ENCODE measurements at places on chromosomes 13 and 19.

GRCh38 chr19:52659013-52659412, 20.9 kb upstream of the ZNF83 start:
- no peak for DNase-seq

DNA sequence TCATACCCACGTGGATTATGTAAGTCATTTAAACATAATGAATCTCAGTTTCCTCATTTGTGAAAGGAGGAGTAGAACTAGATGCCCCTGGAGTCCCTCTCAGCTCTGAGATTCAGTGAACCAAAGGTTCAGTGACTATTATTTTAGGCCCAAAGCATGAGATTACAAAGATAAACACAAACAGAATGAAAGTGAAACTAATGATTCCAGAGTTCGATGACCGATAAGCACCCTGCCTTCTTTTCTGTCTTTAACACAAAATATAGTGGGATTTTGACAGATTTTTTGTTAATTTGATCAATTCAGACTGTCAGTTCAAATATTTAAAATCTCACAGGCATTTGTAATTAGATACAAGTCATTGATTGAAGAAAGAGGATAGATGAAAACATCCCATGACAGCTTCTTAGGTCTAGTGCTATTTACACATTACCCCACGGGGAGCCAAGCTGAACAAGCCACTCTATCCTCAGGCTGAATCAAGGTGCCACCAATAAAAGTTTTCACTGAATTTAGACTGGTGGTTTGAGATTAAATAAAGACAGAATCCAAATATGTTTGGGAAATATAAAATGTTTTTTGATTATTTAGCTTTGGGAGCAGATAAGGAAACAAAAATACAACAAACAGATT, 64.6 kb upstream of the RAP2A start:
- DNase-seq = no peak

DNA sequence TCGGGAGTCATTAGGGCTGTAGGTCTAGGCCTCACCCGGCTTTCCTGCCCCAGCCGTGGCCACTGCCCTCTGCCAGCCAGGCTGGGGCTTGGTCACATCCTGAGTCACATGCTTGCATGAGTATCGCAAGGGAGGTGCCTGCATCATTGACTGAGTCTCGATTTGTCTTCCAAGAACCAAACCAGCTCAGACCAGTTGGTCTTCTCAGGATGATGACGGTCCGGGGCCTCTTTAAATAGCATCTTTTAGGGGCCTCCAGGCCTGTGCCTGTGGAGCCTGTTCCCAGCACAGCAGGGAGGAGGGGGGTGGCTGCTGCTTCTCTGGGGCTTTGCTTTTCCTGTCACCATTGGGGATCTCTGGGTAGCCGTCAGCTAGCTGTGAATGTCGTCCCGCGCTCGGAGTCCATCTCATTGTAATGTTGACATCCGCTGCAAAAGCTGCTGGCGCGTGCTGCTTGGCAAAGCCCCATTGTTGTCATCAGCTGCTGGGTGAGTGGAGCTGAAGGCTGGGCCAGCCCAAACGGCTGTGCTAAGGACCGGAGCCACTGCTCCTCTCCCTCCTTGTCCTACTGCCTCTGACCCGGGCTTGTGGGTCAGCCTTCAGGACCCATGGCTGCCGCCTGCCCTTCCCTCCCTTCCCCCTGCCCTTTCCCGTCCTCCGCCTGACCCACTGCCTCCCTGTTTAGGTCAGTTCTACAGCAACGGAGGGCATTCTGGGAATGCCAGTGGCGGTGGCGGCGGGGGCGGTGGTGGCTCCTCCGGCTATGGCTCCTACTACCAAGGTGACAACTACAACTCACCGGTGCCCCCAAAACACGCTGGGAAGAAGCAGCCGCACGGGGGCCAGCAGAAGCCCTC, 14.3 kb upstream of the QTRT1 start:
- no peak for DNase-seq

- DNase-seq = no peak
Observed at GRCh38 chr13:36214163-36214921, at the start of gene SOHLH2. SOHLH2 (minus strand) TSS chr13:36214556; CDS start chr13:36214526, 30 bp downstream.

- DNase-seq = no peak
Observed at GRCh38 chr13:48167866-48168265, 65.1 kb upstream of the ITM2B start.

DNA sequence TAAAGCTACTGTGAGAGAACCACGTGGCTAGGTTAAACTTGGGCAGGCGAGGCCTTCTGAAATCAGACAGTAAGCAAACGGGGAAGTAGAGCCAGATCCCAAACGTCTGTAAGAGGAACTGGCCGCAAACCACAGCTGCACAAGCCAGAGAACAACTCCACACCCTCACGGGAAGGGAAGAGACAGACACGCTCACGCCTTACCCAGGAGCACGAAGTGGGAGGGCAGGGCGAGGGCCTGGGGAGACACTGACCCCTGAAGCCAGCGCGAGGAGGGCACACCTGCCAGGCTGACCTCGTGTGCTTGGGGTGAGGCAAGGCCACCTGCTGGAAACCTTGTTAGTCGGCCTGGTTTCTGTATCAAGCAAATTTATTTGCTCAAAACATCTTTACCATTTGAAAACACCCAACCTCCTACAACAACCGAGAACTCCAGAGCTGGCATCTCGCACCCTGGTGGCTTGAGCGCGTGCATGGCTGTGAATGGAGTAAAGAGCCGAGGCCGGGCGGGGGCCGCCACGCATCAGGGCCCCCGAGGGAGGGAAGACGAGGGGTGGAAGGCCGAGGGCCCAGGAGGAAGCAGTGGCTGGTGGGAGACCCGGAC, 7.3 kb downstream of the POLR2E start:
- peak; percentile 71 for DNase-seq

DNA sequence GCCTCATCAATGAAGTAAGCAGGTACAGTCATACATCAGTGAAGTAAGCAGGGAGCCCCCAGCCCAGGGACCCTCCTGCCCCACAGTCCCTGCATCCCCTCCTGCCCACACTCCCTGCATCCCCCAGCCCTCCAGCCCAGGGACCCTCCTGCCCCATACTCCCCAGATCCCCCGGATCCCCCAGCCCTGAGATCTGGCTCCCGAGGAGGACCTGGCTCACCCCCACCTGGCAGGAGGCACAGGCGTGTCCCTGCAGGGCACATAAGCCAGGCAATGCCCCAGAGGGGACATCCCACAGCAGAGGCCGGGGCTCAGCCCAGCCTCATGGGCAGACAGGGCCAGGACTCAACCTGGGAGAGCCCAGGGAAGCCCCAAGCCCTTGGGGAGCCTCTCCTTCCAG, 53.6 kb upstream of the TPM4 start:
- no peak for DNase-seq

DNA sequence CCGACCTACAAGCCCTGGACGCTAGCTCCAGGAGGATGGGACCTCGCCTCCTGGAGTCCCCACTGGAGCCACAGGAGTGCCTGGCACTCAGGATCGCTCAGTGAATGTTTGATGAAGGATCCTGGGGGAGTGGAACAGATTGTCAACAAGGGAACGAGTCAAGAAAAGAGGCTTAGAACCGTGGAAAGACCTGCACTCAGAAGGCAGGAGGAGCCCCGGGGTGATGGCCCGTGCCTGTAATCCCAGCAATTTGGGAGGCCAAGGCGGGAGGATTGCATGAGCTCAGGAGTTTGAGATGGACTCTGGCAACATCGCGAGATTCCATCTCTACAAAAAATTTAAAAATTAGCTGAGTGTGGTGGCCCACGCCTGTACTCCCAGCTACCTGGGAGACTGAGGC, 38.9 kb downstream of the ATP12A start:
- no peak for DNase-seq

DNA sequence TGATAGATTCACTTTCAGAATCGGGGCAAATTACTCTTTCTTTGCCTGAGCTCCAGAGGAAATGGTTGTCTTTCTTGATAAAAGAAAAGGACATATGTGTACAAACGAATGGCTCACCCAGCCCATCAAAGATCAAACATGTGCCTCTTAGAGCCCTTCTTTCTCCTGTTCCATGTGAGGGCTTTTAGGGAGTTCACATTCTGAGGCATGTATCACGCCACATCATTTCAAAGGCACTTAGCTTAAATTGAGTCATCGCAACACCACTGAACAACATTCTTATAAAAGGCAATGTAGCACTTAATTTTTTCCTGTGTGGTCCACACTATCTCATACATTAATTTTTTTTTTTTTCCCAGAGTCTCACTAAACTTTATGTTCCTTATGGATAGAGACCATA, 521.0 kb downstream of the SUCLA2 start:
- DNase-seq = no peak

GRCh38 chr19:47673426-47673825, 39.8 kb upstream of the EHD2 start:
- no peak for DNase-seq

DNA sequence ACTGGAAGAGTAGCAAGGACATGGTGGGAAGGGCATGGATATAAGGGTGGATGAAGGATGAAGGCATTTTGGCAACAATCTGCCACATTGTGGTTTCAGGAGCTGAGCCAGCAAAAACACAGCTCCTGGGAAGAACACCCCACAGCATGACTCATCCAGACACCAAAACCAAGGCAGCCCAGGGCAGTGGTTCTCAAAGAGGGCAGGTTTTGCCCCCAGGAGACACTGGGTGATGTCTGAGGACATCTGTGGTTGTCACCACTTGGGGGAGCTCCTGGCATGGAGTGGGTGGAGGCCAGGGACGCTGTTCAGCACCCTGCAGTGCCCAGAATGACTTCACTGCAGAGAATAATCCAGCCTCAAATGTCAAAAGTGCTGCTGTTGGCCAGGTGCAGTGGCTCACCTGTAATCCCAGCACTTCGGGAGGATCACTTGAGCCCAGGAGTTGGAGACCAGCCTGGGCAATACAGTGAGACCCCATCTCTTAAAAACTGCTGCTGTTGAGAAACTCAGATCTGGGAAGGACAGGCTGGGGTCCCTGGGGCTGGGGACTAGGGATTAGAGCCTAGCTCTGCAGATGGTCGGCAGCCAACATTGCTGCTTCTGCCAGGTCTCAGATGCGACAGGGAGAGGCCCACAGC, 16.1 kb downstream of the ZFR2 start:
- peak; percentile 54 for DNase-seq

DNA sequence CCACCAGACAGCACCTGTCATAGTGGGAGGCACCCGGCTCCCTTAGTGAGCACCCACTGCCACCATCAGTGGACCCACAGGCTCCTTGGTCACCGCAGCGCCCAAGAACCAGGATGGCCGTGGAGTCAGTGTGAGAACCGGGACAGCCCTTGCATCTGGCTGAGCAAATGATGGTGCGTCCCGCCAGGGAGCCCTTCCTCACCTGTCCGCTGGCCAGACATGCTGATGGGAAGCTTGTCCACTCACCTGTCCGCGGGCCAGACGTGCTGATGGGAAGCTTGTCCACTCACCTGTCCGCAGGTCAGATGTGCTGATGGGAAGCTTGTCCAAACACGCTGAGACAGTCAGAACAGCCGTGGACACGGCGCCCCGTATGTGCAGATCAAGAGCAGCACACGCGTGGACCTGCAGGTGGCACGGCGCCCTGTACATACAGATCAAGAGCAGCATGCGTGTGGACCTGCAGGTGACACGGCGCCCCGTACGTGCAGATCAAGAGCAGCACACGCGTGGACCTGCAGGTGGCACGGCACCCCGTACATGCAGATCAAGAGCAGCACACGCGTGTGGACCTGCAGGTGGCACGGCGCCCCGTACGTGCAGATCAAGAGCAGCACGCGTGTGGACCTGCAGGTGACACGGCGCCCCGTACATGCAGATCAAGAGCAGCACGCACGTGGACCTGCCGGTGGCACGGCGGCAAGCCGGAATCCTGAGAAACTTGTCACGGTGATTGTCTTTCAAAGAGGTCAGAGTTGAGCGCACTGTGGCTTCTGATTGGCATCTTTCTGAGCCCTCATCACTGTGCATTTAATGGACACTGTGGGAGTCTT, 40.7 kb upstream of the DCUN1D2 start:
- DNase-seq = no peak

DNA sequence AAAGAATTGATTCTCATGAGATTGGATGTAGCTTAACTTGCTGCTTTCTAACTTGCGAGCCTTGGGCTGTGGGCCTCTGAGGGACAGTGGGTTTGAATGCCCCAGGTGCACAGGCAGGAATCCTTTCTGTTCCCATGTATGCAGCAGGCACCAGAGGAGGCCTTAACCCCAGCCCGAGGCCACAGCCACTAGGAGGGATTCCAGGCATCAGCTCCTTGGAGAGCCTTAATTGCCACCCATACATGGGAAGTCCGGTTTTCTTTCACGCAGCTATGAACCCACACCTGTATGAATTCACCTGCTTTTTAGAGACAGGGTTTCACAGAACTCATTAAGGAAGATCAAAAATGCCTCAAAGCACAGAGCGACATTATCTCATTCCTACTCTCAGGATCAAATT, 117.9 kb downstream of the CRYL1 start:
- DNase-seq = no peak

- no peak for DNase-seq
Observed at GRCh38 chr13:112674412-112675365, 15.1 kb upstream of the ATP11A start.

- DNase-seq = no peak
Observed at GRCh38 chr13:86788616-86789015, 882.6 kb upstream of the SLITRK5 start.

DNA sequence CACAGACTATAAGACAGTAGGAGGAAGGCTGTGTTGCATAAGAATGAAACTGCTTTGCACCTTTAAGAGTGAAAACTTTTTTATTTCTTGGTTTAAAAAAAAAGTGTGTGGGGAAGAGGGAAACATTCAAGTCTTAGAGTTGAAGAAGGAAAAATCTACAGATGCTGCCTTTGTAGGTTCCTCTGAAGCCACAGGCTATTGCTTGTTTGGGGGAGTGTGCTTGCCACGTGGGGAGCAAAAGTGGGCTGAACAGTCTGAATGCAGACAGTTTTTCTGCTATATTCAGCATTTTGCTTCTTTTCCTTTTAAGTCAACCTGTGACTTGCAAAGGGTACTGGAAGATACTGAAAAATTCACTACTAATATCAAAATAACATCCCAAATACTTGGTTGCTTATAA, 36.9 kb downstream of the EFNB2 start:
- DNase-seq = no peak

- peak; percentile 25 for DNase-seq
Observed at GRCh38 chr19:32464279-32464678, 58.7 kb downstream of the DPY19L3 start.
